ENCODE measurements at places on chromosomes 2 and 18.

GRCh38 chr2:240465765-240466578, 30.5 kb downstream of the GPC1 start:
- no peak for DNase-seq

DNA sequence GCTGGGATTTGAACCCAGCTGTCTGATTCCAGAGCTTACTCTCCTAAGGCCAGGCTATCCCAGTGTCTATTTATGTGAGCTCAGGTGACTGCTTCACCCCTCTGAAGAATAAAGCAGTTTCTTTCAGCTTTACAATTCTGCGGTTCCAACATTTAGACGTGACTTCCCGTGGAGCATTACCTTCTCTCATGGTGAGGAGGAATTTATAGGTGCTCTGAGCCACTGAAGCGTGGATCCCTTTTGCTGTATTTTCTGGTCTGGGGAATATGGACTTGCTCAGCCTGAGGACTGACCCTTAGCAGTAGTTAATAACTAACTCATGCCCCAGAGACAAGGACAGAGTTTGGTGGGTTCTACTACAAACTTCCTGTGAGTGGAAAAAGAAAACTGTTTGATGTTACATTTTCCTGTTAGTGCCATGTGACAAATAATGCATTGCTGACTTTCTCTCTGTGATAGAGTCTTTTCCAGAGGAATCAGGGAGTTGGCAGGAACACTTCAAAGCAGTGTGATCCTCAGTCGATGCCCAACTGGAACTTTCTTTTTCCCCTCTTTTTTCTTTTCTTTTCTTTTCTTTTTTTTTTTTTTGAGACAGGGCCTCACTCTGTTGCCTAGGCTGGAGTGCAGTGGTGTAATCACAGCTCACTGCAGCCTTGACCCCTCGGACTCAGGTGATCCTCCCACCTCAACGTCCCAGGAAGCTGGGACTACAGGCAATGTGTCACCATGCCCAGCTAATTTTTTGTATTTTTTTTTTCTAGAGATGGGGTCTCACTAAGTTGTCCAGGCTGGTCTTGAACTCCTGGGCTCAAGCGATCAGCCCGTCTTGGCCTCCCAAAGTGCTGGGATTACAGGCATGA, 21.9 kb downstream of the CASP10 start:
- no peak for DNase-seq

- DNase-seq, result no peak
Observed at GRCh38 chr18:31206787-31207381, 44.2 kb upstream of the DSC1 start.

DNA sequence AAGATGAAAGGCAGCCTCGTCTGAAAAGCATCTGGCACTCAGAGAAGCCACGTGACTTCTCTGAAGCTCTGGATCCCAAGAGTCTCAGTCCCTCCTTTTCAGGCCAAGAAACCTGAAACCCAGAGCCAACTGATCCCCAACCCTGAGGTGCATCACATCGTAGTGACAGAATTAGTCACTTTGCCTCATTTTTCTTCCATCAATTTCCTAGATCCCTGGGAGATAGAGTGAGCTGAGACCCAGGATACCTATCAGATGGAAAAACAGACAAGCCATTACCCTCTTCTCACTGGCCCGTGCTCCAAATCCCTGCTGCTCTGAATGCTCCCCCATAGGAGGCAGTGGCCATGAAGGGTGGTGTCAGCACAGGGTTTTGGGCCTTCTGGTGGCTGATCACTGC, 113.1 kb downstream of the ALK start:
- DNase-seq, result no peak

DNA sequence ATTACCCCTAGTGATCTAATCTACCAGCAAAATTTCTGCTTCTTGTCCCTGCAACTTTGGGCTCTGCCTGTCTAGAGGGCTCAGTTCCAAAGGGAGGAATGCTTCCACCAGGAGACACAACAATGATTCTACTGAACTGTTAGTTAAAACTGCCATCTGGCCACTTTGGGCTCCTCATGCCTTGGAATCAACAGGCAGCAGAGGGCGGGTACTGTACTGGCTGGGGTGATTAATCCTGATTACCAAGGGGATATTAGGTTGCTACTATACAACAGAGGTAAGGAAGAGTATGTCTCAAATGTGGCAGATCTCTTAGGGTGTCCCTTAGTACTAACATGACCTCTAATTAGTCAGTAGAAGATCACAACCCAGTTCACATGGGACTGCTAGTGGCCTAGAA, 21.4 kb downstream of the HADHA start:
- DNase-seq, result no peak

- DNase-seq, result no peak
Observed at GRCh38 chr18:23266717-23267446, 131.6 kb downstream of the CABLES1 start.

- no peak for DNase-seq
Observed at GRCh38 chr18:45161850-45162249, 453.4 kb upstream of the SLC14A2 start.

DNA sequence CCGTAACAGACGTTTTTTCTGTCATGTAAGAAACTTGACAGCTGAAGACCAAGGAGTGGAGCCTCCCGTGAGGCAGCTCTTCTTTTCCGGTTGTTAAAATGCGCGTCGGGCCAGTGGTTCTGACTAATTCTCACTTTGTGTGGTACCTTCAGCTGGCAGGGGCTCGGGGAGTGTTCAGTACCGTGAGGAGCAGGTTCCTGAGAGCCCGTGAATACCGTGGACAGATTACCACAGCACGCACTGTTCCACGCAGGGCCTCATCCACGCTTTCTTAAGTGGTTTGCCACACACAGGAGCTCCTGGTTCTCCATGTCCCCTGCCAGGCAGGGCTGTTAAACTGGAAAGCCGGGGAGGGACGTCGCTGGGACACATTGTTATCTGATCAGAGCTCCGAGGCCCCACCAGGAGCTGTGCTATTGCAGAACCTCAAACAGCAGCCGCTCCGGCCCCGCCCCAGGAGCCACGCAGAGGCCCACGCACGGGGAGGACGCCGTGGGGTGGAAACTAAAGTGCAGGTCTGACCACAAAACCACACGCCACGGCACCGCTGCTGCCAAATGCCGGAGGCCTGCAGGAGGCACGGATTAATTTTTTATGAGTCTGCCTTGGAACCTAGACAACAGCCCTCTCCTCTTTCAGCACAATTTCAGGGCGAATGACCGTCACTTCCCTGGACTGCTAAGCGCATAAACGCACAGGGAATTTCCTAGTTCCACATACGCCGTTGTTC, 43.3 kb downstream of the NFATC1 start:
- no peak for DNase-seq

GRCh38 chr2:141079231-141079630, 1051.6 kb downstream of the LRP1B start:
- DNase-seq, result no peak

- no peak for DNase-seq
Observed at GRCh38 chr2:240916571-240917008, 10.5 kb downstream of the CROCC2 start.

- no peak for DNase-seq
Observed at GRCh38 chr2:64929333-64929732, 59.9 kb upstream of the SLC1A4 start.

DNA sequence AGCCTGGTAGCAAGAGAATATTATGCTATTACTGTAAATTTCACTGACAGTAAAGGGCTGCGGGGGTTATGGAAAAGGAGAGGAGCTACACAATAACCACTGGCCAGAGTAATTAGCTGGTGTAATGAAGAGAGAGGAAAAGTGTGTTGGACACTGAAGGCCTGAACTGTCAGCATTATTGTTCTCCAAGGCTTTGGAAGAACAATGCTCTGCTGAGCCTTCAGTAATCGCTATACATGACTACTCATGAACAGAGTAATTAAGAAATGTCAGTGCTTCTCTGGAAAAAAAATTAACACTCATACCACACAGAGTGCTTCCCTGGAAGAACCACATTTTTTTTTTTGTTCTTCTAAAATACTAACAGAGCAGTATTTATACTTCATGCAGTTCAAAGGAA, 931.3 kb downstream of the CPS1 start:
- no peak for DNase-seq

DNA sequence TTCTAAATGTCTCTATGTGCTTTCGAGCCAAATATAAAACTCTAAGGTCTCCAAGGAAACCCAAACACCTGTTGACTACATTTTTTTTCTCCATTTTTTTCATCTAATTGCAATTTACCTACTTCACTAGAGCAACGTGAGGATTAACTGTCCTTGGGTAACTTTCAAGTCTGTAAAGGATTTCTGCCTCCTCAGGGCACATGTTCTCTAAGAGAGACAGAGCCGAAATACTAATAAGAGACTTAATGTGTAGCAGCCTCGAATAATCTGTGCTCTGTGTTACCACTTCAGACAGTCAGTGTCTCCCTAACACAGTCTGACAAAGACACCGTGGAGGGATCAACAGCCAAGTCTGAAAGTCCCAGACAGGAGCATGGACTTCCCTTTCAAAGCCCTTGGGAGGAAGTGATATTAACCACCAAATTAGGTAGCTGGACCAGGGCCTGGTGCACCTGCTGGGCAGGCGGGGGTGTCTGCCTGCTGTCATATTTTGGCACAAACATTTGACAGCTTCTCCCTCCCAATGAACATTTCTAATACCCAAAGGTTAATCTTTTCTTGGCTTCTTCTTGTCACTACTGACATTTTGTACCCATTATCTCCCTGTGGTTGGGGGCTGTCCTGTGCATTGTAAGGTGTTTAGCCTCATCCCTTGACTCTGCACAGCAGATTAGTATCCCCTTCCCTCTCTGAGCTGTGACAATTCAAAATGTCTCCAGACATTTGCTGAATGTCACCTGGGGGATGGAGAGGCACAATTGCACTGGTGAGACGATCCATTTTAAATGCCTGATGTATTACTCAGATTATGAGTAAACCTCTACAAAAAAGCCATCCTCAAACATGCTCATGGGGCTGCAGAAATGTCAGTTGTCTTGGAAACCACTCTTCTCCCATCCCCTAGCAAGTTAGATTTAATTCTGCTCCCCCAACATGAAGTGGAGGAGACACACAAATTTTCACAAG, 45.7 kb upstream of the LYPD1 start:
- DNase-seq, result no peak

GRCh38 chr2:151106805-151107506, 154.7 kb downstream of the RBM43 start:
- no peak for DNase-seq

Data from activated CD4-positive, CD25-positive, alpha-beta regulatory T cell treated with anti-CD3 and anti-CD28 coated beads, Interleukin-2, amount 50 U/mL, for 16 hours (primary cell).